ENCODE measurements at places on chromosomes 6 and 20. TPM values are rescaled to one million over a fixed set of nuclear protein-coding genes. Genes with fewer than 3 reads are reported as not detected.
A peak's percentile ranks its signal among the peaks of the same experiment; 100 is the strongest.

- peak; percentile 73 for DNase-seq
Measured at GRCh38 chr20:36094497-36094896, 60.0 kb upstream of the EPB41L1 start.

- peak; percentile 99 for DNase-seq
Measured at GRCh38 chr6:15148356-15148946, 97.4 kb upstream of the JARID2 start.

GRCh38 chr6:138007014-138007472 is 100.2 kb downstream of the PERP start:
- DNase-seq: no peak

DNA sequence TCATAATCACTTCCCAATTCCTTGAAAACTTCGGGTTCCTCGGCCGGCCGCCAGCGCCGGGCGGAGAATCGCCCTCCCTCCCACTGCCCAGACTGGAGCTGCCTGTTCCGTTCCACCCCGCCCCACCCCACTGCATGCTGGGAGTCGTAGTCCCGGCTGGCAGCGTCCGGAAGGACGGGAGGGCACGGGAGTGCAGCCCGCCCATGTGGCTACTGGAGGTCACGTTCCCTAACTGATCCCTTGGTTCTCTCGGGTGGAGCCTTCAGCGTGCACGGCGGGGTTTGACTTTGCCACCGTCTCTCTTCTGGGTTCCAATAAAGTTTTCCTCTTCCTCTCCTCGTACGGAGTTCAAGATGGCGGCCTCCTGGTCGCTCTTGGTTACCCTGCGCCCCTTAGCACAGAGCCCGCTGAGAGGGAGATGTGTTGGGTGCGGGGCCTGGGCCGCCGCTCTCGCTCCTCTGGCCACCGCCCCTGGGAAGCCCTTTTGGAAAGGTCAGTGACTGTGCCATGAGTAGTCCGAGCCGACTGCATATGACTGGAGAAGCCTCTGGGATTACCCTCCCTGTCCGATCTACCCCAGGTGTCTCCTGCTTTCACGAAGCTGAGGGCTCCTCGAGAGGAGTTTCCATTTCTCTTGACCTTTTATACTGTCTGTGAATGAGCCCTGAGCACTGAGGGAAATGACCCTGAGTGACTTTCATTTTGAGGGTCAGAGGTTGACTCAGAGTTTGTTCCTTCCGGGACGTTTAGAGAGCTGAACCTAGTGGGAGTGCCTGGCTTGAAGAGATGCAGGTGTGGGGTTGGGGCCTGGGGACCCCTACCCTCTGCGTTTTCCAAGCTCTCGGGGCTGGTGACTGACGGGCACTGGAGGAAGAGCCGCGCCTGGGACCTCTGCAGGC is at the start of gene AFG1L:
Gene AFG1L (plus strand): TSS at position 328 of the 899 bp plus-strand sequence. CDS start 26 bp downstream, at position 354.
- DNase-seq: peak; percentile 92

DNA sequence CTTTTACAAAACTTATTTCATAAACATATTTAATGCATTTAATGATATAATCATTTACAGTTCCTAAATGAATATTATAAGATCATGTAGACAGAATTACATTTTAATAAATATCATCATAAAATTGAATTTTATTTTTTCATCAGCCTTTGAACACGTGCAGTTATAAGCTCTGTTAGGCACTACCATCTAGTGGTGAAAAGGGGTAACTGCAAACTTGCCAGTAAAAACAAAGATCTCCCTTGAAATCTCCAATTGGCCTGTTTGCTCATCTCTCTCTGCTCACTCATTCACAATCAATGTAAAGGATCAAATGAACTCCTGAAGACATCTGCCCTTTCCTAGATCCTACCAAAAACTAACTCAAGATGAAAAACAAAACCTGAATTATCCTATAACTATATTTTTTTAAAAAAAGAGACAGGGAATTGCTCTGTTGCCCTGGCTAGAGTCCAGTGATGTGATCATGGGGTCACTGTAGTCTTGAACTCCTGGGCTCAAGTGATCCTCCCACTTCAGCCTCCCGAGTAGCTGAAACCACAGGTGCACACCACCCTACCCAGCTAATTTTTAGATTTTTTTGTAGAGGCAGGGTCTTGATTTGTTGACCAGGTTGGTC is 31.7 kb downstream of the SAMHD1 start:
- DNase-seq: peak; percentile 78

DNA sequence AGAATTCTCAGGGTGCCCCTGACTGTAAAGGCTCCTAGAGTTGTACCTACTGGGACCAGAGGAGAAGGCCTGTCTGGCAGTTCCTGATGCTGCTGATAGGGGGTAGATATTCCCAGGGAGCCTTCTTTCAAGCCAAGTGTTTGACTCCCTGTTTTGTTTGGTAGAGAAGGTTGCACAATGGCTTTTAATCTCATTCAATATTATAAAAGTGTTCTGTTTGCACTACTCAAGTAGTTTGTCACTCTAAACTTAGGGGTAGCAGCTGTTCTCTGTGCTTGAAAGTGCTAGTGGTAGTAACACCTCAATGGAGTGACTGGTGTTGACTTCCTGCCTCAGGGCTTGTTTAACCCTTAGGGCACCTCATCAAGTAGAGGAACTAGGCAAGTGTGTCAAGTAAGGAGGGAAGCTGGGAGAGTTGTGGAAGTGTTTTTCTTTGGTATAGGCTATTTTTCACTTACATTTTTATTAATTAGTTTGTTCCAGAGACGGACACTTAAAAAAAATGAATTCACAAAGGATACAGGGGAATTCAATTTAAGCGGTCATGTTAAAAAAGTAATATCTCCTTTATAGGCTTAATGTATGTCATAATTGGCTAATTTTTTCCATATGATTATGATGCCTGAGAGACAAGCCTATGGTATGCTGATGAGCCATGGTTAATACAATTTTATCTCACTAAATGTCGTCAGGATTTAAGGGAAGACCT is 38.1 kb downstream of the BICRAL start:
- DNase-seq: no peak

- no peak for DNase-seq
Measured at GRCh38 chr6:128024969-128025368, 124.1 kb upstream of the THEMIS start.

DNA sequence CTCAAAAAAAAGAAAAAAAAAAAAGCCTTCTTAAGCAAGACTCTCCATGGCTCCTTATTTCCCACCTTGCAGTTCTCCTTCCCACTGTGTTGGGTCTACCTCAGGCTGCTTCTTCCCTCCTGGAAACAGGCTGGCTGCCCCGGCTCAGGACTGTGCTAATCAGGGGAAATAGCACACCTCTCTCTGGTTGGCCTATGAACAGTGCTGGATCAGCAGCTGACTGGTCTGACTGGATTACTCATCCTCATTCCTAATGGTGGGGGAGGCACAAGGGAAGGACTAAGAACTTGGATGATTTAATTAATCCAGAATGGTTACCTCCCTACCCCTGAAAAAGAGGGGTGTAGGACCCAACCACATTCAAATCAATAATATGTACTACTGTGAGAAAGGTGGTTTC is 3.9 kb upstream of the SRSF3 start:
- no peak for DNase-seq

- DNase-seq: no peak
Measured at GRCh38 chr6:157429248-157429647, 48.3 kb downstream of the ZDHHC14 start.

GRCh38 chr6:108580646-108581045 is 19.9 kb downstream of the FOXO3 start:
- no peak for DNase-seq

GRCh38 chr6:144809120-144809519 is 524.0 kb downstream of the UTRN start:
- DNase-seq: no peak

GRCh38 chr6:86856937-86857563 is 80.3 kb upstream of the HTR1E start:
- peak; percentile 72 for DNase-seq

DNA sequence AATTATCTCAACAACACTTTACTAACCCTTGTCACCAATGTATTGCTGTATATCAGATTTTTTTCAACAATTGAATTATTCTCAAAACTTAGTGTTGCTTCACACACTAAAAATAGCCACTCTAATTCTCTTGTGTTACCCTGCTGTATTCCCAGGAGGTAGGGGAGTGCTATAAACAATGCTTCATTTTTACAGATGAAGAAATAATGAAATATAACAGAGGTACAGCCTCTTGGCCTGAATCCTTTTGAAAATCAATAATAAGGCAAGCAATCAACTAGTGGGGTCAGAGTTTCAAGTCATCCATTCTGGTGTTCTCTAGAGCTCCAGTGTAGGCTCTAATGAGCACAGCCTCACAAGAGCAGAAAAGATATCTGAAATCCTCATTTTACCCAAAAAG is 10.9 kb downstream of the HIVEP2 start:
- DNase-seq: no peak

The PI3 gene
- not detected for total RNA-seq

The ZC2HC1B gene
- not detected for total RNA-seq

The RIN2 gene
- total RNA-seq: 1.7 TPM

The SLC35D3 gene
- not detected for total RNA-seq

The MRPS18B gene
- total RNA-seq: 38.3 TPM

The CPXM1 gene
- 47.0 TPM for total RNA-seq

The PPP1R14C gene
- total RNA-seq: not detected

Measured in G401 (cell line).